ENCODE measurements at places on chromosomes 7 and 10. TPM values are rescaled to one million over a fixed set of nuclear protein-coding genes. Genes with fewer than 3 reads are reported as not detected.
A peak's percentile ranks its signal among the peaks of the same experiment; 100 is the strongest.

The STK17A gene
- total RNA-seq: 74.4 TPM

DNA sequence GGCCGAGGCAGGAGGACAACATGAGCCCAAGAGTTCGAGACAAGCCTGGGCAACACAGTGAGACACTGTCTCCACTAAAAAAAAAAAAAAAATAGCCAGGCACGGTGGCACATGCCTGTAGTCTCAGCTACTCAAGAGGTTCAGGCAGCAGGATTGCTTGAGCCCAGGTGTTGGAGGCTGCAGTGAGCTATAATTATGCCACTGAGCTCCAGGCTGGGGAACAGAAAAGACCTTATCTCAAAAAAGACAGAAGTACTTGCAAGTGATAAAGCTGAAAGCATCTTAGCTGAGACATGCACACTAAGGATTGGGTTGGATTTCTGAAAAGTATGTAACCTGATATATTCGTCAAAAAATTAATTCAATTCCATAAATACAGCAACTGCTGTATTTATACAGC lies 68.4 kb downstream of the PPP1R3C start:
- no peak for DNase-seq

GRCh38 chr7:104878577-104878976 lies 135.4 kb upstream of the KMT2E start:
- peak; percentile 15 for DNase-seq

The CD36 gene
- total RNA-seq: not detected

- DNase-seq: no peak
Measured at GRCh38 chr7:93799750-93800357, 90.7 kb downstream of the TFPI2 start.

DNA sequence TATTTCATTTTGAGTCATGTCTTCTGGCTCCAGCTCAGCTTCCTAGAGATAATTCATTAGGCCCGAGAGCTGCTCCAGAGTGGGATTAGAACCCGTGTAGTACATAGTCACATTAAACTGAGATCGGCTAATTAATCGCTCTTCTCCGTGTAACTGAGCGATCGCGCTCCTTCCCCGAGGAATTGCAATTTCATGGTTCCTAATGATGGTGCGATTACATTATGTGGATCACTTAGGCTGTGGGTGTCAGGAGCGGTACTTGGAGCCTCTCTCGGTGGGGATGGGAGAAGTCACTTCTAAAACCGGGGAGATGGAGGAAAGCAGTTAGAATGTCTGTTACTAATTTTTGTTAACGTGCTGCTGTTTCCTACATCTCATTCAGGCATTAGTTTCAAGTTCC lies 123.0 kb upstream of the TCF7L2 start:
- no peak for DNase-seq

- no peak for DNase-seq
Measured at GRCh38 chr7:121330053-121330833, 1.4 kb downstream of the WNT16 start.

GRCh38 chr7:91492317-91492716 lies 228.1 kb downstream of the FZD1 start:
- no peak for DNase-seq

The SPDYE11 gene
- total RNA-seq: not detected

GRCh38 chr7:121909716-121910345 lies 36.9 kb downstream of the PTPRZ1 start:
- DNase-seq: no peak

GRCh38 chr7:52261057-52261456 lies 774.4 kb upstream of the POM121L12 start:
- DNase-seq: no peak

The CLRN3 gene
- total RNA-seq: not detected

The LOXL4 gene
- total RNA-seq: not detected

DNA sequence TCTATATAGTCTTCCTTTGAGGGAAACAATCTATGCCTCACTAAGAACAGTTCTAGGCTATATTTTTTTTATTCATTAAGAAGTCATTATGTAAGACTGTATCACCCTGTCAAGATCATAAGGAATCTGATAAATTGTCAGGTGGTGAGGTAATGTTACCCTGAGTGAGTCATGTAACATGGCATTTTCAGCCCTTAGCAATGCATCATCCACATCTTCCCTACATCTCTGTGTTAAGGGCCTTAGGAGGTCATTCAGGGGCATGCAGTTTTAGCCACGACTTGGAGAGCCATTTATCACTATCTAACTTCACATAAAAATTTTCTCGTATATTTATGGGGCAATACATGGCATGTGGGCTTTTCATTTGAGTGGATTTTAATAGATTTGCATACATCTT lies 924.5 kb upstream of the MBL2 start:
- DNase-seq: no peak

The CXCL12 gene
- not detected for total RNA-seq

DNA sequence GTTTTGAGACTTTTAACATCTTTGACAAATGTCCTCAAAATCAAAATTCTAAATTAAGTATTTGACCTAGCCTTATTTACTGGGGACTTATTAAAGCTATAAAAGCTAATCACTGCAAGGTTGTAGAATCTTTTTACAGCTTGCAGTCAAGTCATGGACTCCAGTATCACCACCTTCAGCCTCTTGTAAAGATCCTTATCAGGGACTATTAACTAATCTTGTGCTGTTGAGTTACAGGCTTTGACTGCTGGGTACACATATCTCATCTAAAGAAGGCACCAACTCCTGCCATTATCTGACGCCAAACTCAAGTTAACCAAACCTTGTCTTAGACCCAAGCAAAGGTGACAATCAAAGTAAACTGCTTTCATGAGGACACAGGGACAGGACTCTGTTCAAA lies 621.0 kb upstream of the IGFBP3 start:
- DNase-seq: no peak

DNA sequence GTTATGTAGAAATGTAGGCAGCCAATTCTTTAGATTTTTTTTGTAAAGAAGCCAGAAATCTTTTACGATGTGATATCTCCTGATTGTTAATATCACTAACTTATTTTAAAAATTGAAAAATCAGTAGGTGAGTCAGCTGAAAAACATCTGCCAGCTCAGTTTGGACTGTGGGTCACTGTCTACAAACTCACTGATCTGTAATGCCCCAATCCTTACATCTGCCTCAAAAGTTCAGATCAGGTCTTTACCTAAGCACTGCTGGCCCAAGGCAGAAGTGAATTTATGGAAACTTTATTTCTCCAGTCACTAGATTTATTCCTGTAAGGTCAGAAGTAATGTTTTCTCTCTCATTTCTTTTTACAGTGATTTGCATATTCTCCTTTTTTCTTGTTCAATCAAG lies 31.0 kb upstream of the FAM13C start:
- DNase-seq: no peak

Measured in activated CD4-positive, alpha-beta T cell treated with anti-CD3 and anti-CD28 coated beads, Interleukin-2, amount 10 ng/mL, durations not matched to agents 7 days and 5 days (primary cell).